Right atrium auricular region (tissue), 2 donors: ENCODE measurements at places on chromosomes 11 and 22. TPM values are rescaled to one million over a fixed set of nuclear protein-coding genes. Genes with fewer than 3 reads are reported as not detected.

GRCh38 chr11:100861212-100861611 lies 174.1 kb downstream of the ARHGAP42 start:
- no peak for DNase-seq

DNA sequence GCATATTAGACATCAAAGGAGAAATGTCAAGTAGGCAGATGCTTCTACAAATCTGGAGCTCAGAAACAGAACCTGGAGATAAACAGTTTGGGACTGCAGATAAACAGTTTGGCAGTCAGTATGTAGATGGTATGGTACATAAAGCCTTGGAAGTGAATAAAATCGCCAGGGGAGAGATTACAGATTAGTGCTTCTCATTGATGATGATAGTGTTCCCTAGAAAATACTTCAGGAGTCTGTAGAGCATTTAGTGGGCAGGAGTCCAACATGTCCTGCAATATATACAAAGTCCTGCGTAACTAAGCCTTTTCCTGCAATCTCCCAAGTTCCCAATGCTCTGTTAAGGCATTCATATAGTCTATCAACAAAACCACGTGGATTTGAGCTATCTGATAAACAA lies 35.2 kb downstream of the NARS2 start:
- DNase-seq: no peak

Gene NLRP14
- not detected for total RNA-seq

Gene TRIM48
- not detected for total RNA-seq

DNA sequence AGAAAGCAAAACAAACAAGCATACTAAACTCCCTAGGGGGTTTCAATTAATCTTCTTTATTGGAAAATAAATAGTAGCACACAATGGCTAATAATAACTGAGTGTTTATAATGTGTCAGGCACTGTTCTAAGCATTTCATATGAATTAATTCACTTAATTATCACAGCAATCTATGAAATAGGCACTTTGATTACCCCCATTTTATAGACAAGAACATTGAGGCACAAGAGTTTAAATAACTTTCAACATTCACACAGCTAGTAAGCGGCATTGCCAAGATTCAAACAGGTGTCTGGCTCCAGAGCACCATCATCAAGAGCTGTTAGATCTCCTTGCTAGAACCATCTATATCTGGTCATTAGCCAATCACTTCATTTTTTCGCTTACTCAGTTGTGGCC lies 43.1 kb downstream of the PRCP start:
- no peak for DNase-seq

DNA sequence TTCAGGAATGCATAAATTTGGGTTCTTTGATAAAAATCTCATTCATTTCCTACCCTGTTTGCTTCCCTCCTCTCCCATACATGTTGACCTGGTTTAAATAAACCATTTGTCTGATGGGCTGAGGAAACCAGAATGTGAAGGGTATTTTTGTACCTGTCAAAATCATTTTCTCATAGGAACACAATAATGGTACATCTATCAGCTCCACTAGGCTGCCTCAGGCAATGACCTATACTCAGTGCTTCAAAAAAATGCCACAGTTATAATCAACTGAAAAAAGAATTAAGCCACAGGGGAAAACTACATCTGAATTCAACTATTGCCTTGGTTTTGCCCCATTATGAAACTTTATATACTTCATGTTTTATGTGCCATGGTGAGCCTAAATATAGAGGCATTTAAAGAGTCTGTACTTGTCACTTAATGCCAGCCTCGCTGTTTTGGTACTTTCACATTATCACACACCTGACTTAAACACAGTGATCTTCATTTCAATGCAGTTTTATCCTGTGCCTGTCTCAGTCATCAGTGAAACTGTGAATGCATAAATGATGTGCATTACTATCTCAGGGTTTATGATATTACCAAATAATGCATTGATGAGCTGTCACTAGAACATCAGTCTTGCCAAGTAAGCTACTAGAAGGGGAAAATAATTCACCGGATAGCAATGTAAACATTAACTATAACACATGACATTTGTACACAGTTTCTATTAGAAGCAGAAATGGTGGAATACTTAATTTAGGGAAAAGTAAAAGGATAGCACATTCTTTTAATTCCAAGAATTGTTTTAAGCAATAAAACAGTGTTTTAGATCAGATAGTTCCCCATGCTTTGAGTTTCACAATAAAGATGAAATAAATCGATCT lies 92.7 kb downstream of the MSANTD4 start:
- DNase-seq: no peak

Gene IGLL5
- total RNA-seq: 1.4 TPM

GRCh38 chr11:94776351-94777321 lies 8.5 kb downstream of the AMOTL1 start:
- no peak for DNase-seq

DNA sequence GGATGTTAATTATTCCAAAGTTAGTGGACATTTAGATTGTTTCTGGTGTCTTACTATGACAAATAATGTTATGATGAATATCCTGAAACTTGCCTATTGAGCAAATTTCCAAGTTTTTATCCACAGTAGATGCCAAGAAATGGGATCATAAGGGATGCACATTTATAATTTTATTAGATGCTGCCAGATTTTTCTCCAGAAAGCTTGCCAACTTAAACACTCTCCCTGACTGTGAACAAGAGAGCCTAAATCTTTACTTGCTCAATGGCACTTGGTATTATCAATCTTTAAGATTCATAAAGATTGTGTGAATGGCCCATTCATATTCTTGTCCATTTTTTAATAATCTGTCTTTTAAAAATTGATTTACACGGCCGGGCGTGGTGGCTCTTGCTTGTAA lies 82.4 kb downstream of the SPON1 start:
- DNase-seq: no peak

GRCh38 chr11:86800960-86801272 lies 574 bp downstream of the PRSS23 start:
- no peak for DNase-seq

DNA sequence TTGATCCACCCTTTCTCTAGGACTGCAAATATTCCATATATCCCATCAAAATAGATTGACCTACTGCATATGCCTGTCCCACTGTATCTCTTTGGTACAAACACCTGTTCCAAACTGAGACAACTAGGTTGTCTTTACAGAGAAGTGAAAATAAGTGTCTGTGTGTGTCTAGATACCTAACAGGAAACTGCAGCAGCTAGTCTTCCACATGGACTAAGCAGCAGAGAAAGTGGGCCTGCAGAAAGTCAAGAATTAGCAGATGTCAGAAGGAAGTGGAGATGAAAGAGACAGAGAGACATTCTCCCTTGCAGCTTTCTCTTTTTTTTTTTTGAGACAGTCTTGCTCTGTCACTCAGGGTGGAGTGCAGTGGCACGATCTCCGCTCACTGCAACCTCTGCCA lies 3.9 kb upstream of the RAB39A start:
- DNase-seq: no peak

Gene OR51B2
- total RNA-seq: not detected

- DNase-seq: no peak
Observed at GRCh38 chr22:25702040-25702439, 39.9 kb upstream of the MYO18B start.

DNA sequence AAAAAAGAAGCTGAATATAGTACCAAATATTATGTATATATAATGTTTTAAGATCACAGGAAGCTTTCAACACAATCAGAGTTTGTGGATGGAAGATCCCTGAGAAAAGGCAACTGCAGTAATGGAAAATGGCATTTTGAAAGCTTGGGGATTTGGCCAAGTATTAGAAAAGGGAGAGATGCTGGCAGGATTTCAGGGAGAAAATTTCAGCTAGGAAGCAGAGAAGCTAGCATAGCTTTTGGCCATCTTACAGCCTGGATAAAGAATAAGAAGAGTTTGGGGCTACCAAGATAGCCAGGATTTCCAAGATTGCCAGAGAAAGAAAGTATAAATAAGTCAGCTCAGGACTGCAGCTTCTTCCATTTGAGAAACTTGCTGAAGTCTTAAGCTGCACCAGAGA lies 440.8 kb upstream of the LUZP2 start:
- no peak for DNase-seq

Gene PLAAT2
- total RNA-seq: not detected

- no peak for DNase-seq
Observed at GRCh38 chr11:70783356-70783755, 385.0 kb downstream of the CTTN start.

DNA sequence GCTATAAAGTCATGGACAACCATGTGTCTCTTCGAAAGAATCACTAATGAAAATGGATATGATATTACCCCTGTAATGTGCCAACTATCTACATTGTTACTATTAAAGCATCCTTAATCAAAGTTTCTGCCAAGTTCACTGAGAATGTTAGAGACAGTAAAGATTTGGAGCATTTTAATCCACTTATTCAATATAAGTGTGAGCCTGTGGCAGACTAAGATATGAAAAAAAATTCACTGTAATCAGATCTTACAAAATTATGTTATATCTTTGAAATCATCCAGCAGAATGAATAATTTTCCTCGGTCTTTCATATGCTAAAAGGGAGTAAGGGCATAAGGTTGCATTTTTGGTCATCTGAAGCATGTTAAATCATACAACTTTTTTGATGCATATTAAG lies 49.9 kb downstream of the MAML2 start:
- no peak for DNase-seq

DNA sequence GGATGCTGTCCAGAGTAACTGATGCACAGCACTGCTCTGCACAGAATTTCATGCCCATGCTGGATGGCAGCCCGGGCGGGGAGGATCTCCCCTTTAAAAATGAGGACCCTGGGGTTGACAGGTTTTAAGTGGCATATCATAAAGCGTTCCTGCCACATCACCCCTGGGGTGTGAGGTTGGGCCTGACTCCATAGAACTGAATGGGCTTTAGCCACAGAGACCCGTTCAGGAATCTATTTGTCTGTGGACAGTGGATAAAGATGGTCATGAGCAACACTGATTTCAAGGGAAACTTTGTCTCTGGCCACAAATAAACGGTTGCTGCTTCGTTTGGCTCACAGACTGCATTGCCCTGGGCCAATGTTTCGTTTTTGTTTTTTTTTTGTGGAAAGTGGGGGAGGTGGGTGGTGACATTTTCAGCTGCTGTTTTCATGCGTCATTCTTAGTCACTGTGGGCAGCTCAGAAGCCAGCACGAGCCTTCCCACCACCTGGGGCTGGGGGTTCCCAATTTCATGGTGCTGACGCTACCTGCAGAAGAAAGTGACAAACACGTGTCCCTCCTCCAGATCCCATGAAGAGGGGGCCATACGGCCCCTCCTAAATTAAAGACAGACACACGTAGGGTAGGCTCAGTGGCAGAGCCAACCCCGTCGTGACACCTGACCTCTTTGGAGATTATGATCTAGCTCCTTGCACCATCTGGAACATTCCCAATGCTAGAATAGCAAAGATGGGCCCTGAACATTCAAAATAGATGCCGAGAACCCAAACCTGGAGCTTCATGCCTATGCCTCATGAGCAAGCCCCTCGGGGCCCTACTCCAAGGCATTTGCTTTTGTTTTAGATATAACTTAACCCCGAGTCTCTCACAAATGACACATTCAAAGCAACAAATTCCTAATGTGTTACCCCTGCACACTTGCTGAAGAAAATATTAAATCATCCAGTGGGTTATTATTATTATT lies 54.8 kb upstream of the PHF21B start:
- no peak for DNase-seq

DNA sequence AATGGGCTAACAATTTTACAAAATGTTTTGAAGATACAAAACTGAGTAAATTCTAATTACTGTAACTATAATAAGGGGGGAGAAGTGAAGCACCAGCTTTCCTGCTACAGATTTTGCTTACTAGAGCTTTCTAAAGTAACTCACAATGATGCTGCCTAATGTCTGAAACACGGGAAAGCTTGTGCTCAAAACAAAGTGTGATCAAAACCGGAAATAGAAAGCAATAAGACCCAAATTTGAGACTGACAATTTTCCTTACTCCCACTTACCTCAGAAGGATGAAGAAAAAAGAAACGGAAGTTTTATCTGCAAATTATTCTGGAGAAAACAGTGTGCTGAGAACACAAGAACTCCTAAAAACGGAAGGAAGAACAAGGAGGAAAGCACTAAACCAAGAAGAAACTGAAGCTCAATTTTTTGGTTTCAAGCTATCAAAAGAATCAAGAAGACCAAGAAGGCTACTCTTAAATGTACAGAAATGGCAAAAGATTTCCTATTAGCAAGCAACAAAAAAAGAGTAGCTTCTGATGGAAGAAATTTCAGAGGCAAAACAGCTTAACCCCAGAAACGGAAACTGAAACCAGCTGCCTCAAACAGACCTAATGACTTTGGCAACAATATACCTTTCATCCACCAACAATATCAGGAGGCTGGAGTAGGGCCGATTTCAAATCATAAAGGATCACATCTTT lies 33.4 kb downstream of the AMBRA1 start:
- DNase-seq: no peak

Gene NAALAD2
- 0.83 TPM for total RNA-seq

Gene OAF
- total RNA-seq: 27.9 TPM

Gene COX8A
- 1,057 TPM for total RNA-seq

GRCh38 chr11:6273188-6273587 lies 13.6 kb downstream of the CCKBR start:
- DNase-seq: no peak
